Smooth muscle cell of the pulmonary artery (primary cell): ENCODE measurements at places on chromosomes 3 and 15. TPM values are rescaled to one million over a fixed set of nuclear protein-coding genes. Genes with fewer than 3 reads are reported as not detected.

Gene XCR1
- total RNA-seq, result not detected in 2 replicates

Gene LRTM1
- not detected in 2 replicates for total RNA-seq

Gene GRK7
- not detected in 2 replicates for total RNA-seq

Gene NMB
- total RNA-seq, result 4.9 and 7.1 TPM in 2 replicates

Gene ZNF35
- 8.0 and 9.7 TPM in 2 replicates for total RNA-seq

Gene UNC13C
- under 0.01 and 2.3 TPM in 2 replicates for total RNA-seq

Gene AADACL2
- not detected in 2 replicates for total RNA-seq

Gene TFG
- 69.6 and 82.4 TPM in 2 replicates for total RNA-seq

Gene PRSS50
- not detected in 2 replicates for total RNA-seq

Gene MORC1
- not detected in 2 replicates for total RNA-seq

Gene CFAP44
- 4.2 and 5.3 TPM in 2 replicates for total RNA-seq

Gene SKOR1
- total RNA-seq, result 0.07 and 0.17 TPM in 2 replicates

Gene SMAD6
- 20.8 and 27.9 TPM in 2 replicates for total RNA-seq

Gene ADIPOQ
- total RNA-seq, result not detected in 2 replicates

Gene DNAJA4
- 3.4 and 4.0 TPM in 2 replicates for total RNA-seq

Gene LRRC15
- 3.8 and 4.2 TPM in 2 replicates for total RNA-seq

Gene TRIM59
- total RNA-seq, result 7.9 and 18.7 TPM in 2 replicates

Gene PLOD2
- 819 and 1,169 TPM in 2 replicates for total RNA-seq

Gene FBLN2
- 133 and 498 TPM in 2 replicates for total RNA-seq

Gene OR5K2
- not detected in 2 replicates for total RNA-seq

Gene FANCD2
- total RNA-seq, result 3.1 and 7.4 TPM in 2 replicates

Gene AMIGO3
- not detected in 2 replicates for total RNA-seq

Gene IL5RA
- total RNA-seq, result not detected in 2 replicates

Gene ITIH1
- total RNA-seq, result 0.17 and 0.33 TPM in 2 replicates

Gene C3orf70
- 0.46 and 1.6 TPM in 2 replicates for total RNA-seq

Gene STRIT1
- not detected in 2 replicates for total RNA-seq

Gene FBXL22
- 1.4 and 1.7 TPM in 2 replicates for total RNA-seq

Gene SELENOT
- total RNA-seq, result 257 and 294 TPM in 2 replicates

Gene PDE8A
- 30.5 and 33.7 TPM in 2 replicates for total RNA-seq

Gene AGBL1
- not detected in 2 replicates for total RNA-seq

Gene POLG
- total RNA-seq, result 59.4 and 72.1 TPM in 2 replicates

Gene ATP13A5
- total RNA-seq, result not detected in 2 replicates

Gene CLK3
- total RNA-seq, result 55.9 and 64.2 TPM in 2 replicates

Gene B3GALNT1
- total RNA-seq, result 21.2 and 34.3 TPM in 2 replicates

Gene RAB27A
- 9.1 and 14.3 TPM in 2 replicates for total RNA-seq

Gene ADCY5
- total RNA-seq, result 0.13 and 0.91 TPM in 2 replicates

Gene UPK1B
- total RNA-seq, result 0.17 and 0.98 TPM in 2 replicates

Gene ACSBG1
- not detected in 2 replicates for total RNA-seq

Gene CHRM5
- total RNA-seq, result 0.07 TPM in 1 of 2 replicates, not detected in the other

Gene GP9
- not detected in 2 replicates for total RNA-seq

Gene GABRR3
- total RNA-seq, result not detected in 2 replicates

Gene SLC9A9
- total RNA-seq, result 2.4 and 6.6 TPM in 2 replicates

Gene ANKRD63
- total RNA-seq, result not detected in 2 replicates

Gene SNX33
- 52.8 and 55.1 TPM in 2 replicates for total RNA-seq

Gene PLIN1
- 0.23 and 0.33 TPM in 2 replicates for total RNA-seq
